ENCODE measurements at places on chromosomes 7 and 10. TPM values are rescaled to one million over a fixed set of nuclear protein-coding genes. Genes with fewer than 3 reads are reported as not detected.

DNA sequence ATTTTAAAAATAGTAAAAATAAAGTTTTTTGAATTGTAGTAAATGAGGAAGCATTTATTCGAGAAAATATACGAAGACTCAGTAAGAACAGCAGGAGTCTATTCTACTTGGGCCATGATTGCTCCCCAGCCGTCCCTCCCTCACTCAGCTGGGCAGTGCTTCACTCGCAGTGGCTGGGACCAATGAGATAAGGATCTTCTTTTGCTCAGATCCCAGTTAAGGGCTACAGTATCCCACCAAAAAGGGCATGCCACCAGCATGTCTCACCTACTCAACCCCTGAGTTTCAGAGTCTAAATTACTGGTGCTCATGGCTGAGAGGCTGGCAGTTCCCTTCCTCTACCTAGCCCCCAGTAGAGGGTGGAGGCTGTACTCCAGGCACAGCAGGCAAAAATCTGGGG lies 455.7 kb upstream of the PFKP start:
- no peak for DNase-seq

GRCh38 chr7:69645683-69646082 lies 47.4 kb downstream of the AUTS2 start:
- no peak for DNase-seq

GRCh38 chr10:22222236-22223190 lies 4.7 kb upstream of the EBLN1 start:
- no peak for DNase-seq

GRCh38 chr10:90924552-90924951 lies 3.7 kb upstream of the ANKRD1 start:
- DNase-seq: no peak

DNA sequence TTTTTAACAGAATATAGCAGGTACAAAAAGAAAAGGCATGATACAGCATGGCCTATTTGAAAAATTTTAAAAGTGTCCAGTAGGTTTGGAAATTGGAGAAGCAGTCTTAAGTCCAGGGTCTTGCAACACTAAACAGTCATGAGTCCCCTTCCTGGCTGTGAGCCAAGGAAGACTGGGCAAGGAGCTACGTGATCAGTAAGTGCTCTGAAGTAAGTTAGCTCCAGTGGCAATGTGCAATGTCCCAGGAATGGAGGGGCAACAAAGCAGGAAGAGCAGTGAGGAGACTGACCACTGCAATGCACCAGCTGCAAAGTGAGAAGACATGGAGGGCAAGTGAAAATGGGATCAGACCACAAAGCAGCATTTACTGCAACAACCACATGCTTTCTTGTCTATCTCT lies 72.9 kb upstream of the GRID1 start:
- DNase-seq: peak; percentile 35

DNA sequence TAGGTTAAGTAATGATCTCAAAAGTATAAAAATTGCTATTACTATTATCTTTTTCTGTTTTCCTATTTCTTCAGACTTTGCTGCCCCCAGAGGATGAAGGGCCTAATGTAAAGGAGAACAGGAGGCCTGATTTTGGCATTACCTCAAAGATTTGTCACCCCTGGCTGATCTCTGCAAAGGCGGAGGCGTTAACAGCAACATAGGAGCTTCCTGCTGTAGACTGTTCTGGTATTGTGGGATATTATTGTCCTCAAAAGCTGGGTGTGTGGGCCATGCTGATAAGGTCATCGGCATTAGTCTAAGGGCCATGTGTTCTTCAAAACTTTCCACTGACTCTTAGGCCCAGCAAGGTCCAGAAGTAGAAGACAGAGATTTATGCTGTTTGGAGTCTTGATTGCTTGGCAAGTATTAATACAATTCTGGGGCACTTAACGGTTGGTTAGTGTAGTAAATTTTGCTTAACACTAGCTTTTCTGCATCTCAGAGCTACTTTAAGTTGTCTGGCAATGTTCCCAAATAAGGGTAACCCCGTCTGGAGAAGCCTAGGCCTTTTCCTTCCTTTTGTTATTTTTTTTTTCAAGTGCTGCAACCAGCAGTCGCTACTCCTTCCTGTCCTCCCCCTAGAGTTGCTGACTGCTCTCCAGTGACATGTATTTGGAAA lies 14.0 kb upstream of the ENTPD1 start:
- DNase-seq: peak; percentile 66

- no peak for DNase-seq
These were observed 136.5 kb downstream of the ADARB2 start for GRCh38 chr10:1600861-1601260.

DNA sequence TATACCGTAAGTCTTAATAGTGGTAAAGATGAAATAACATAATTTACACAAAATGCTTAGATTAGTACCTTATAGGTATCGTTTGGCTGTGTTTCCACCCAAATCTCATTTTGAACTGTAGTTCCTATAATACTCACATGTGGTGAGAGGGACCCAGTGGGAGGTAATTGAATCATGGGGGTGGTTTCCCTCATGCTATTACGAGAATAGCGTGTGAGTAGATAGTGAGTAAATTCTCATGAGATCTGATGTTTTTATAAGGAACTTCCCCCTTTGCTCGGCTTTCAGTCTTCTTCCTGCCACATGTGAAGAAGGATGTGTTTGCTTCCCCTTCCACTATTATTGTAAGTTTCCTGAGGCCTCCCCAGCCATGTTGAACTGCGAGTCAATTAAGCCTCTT lies 426.3 kb upstream of the POT1 start:
- DNase-seq: peak; percentile 89

DNA sequence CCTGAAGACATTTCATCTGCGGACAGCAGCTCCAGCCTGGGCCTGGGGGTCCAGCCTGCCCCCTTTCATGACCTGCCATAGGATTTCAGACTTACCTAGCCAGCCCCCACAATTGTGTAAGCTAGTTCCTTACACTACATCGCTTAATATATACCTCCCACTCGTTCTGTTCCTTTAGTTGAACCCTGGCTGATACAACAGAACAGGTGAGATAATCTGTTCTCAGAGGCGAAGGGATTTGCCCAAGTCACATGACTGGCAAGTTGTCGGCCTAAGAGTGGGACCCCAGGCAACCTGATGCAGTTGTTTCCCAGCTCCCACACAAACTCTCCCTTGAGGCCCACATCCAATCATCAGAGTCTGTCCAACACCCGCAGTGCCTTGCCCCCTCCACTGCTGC lies 168.2 kb downstream of the SH3PXD2A start:
- no peak for DNase-seq

GRCh38 chr7:3559278-3559677 lies 258.2 kb downstream of the SDK1 start:
- DNase-seq: peak; percentile 53

GRCh38 chr7:7736671-7737070 lies 18.3 kb upstream of the RPA3 start:
- no peak for DNase-seq

GRCh38 chr10:113369365-113369694 lies 183.5 kb upstream of the HABP2 start:
- DNase-seq: peak; percentile 62

- DNase-seq: no peak
These were observed 490.7 kb downstream of the RPS24 start for GRCh38 chr10:78524342-78524741.

DNA sequence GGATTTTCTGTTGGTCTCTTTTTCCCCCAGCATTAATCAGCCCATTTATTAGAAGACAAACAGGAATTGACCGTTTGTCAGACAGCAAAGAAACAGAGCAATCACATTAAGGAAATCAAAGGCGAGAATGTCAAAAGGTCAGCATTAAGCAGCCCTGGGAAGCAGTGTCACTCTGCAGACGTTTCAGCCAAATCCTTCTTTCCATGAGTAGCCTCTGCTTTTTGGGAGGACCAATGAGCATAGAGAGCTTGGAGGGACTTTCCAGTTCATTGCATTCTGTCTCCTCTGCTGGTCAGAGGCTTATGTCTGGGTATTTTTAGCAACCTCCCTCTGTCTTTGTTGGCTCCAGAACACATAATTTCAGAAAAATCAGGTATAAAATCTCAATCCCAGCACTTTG lies 481.4 kb downstream of the GALNT17 start:
- no peak for DNase-seq

DNA sequence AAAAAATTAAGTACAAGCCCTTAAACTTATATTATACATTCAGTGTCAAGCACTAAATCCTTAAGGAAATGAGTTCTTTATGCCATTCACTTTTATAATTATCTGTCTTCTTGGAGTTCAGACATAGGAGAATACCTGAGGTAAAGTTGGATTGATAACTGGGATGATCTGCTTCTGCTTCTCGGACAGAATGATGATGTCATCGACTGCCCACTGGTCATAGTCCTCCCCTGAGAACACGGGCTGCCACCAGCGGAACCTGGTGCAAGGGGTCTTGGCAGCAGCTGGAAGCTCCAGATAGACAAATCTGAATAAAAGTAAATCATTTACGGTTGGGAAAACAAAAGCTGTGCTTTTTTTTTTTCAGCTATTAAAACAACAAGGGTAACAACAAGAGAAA lies 148.2 kb upstream of the SLC26A5 start:
- no peak for DNase-seq

The EFCAB10 gene
- not detected for total RNA-seq

The FAM171A1 gene
- 46.5 TPM for total RNA-seq

The SEMA3C gene
- 12.4 TPM for total RNA-seq

The TYW1B gene
- total RNA-seq: 2.6 TPM
